Activated T-helper 1 cell treated with Interleukin-2 at 50 U/mL for 16 hours (primary cell): ENCODE measurements at places on chromosomes 2 and 18.

- DNase-seq = no peak
These were observed 121.2 kb downstream of the SMAD7 start for GRCh38 chr18:48829443-48830149.

DNA sequence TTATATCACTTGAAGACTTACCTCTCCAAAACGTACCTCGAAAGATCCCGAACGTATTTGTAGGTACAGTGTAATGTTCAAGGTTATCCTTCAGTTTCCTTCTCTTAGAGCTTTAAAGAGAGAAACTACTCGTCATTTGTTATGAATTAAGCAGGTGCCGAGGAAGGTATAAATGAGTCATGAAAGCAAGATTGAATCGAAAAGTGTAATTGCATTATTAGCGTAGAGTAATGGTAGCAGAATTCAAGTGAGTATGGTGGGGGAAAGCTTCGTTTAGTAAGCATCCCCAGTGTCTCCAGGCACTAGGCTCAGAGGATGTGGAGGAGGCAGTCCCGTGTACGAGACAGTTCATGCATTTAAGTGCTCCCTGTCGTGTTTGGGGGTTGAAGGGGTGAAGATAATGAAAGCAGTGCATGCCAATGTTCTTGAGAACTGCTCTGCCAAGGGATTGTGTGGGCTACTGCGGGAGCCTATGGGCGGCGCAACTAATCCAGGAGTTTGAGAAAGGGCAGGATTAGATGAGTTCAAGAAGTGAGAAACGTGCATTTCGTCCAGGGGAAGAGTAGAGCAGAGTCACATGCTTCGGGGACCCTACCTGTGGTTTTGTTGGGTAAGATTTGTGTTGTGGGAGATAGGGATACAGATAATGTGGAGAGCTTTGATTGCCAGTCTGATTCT is 858 bp downstream of the POLR1B start:
- DNase-seq = no peak

- no peak for DNase-seq
These were observed 122.6 kb downstream of the WDSUB1 start for GRCh38 chr2:159163930-159164329.

- DNase-seq = no peak
These were observed 104.3 kb upstream of the LINC00305 start for GRCh38 chr18:64253222-64253621.

- no peak for DNase-seq
These were observed 37.4 kb downstream of the MEIS1 start for GRCh38 chr2:66472225-66472843.

GRCh38 chr2:158965107-158965506 is 3.3 kb upstream of the TANC1 start:
- DNase-seq = no peak

DNA sequence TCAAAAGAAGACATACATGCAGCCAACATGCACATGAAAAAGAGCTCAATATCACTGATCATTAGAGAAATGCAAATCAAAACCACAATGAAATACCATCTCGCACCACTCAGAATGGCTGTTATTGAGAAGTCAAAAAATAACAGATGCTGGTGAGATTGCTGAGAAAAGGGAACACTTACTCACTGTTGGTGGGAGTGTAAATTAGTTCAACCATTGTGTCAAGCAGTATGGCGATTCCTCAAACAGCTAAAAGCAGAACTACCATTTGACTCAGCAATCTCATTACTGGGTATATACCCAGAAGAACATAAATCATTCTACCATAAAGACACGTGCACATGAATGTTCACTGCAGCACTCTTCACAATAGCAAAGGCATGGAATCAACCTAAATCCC is 95.5 kb upstream of the XIRP2 start:
- DNase-seq = no peak

DNA sequence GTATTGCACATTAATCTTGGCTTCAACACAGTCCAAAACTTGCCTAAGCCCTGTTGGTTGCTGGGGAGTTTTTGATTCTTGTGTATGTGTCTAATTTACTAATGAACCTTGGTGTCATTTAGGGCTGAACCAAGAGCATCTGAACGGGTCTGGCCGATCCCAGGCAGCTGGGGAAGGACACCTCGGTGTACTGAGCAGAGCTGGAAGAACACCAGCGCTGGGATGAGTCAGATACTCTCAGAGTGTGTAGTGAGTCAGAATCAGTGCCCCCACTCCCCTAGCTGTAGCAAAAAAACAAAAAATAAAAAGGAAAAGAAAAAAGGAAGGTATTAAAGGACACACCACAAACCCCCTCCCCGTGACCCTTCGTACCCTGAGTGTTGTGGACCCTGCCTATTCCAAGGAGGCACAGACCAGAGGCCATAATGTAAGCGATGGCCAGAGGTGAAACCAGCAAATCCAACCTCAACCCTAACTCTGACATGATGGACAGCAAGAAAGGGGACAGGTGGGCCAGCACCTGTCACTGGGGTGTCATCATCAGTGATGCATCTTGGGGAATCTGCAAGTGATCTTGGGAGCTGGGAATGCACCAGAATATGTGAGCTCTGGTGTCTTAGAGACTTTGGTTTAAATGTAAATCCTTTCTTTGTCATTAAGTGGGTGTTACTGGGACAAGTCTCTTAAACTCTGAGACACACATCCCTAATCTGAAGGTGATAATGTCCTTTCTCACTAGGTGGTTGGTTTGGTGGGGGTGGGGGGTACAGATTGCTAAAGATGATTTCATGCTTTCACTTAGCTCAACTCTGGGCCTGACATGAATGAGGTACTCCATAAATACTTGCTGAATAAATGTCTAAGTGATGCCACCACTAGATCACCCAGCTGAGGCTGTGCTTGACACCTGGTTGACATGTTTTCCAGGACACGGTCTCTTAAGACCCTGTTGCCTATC is 34.2 kb upstream of the NCOA1 start:
- DNase-seq = no peak

DNA sequence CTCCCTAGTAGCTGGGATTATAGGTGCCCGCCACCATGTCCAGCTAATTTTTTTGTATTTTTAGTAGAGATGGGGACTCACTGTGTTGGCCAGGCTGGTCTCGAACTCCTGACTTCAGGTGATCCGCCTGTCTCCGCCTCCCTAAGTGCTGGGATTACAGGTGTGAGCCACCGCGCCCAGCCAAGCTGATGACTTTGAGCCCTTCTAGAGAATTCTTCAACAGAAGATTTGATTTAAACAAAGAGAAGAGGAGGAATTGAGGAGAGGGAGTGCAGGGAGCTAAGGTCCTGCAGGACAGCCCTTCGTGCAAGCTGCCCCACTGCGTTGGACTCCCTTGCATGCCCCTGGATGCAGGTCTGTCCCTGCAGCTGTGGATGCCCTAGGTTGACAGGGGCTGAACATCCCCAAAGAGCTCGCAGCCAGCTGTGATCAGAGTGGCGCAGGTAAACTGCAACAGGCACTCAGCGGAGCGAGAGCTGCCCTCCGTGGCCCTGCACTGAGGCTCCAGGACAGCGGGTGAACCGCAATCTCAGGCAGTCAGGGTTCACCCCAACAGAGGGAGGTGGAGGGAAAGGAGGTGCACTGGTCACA is 13.7 kb downstream of the ADRA2B start:
- DNase-seq = no peak

DNA sequence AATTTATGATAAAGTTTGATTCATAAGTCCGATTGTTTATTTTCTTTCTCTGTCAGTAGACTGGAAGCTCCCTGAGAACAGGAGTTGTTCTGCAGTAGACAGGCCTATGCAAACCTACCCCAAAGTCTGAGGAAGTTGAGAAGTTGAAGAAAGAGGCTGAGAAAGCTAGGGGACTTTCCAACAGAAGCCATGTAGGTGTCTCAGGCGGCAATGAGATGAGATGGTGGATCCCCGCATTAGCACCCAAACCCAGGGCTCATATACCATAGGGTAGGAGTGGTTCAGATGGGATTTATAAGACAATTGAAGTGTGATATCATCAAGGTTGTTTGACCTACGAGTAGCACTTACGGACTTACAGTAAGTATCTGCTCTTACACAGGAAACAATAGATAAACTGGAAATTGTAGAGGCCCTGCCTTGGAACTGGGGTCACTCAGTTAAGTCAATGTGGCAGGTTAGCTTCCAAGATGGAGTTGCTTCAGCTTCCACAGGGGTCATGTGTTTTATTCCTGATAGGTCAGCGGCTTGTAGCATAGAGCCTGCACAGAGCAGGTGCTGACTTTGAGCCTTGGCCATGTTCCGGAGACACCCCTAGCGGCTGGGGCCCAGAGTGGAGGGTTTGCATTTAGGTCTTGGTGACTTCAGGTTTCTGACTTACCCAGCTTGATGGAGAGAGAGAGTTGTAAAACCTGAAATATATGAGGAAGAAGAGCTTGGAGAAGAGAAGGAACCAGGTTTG is 2.3 kb upstream of the PSD4 start:
- DNase-seq = no peak

DNA sequence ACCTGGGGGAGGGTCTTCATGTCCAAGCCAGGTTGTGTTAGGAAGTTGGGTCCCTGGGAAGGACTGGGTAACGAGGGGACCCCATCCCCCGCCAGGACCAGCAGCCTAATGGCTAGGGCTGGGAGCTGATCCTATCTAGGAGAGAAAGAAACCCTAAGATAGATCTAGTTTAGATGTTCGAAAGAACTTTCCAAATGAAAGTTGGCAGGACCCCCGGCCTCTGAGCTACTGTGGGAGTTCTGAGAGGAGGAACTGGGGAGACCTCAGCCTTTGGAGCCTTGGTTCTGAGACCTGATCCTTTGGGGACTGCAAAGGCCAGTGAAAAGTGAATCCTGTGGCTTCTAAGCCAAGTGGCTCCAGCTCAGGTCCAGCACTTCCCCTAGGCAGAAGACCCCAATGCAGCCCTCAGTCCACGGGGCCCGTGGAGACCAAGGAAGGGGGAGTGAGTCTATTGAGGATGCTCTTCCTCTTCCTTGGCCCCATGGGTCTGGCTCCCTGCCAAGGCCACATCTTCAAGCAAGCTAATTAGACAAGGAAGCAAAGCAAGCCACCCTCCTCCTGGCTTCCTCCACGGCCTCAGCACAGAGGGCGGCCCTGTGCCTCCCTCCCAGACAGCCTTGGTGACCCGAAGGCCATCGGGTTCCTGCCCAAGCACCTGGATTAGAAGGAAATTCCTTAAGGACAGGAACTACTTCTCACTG is 23.5 kb downstream of the CCT7 start:
- DNase-seq = no peak
